ENCODE measurements at places on chromosomes 2 and 18. TPM values are rescaled to one million over a fixed set of nuclear protein-coding genes. Genes with fewer than 3 reads are reported as not detected.

Gene TSHZ1
- 9.6 TPM for total RNA-seq

Gene GKN2
- not detected for total RNA-seq

Gene DNPEP
- total RNA-seq: 95.2 TPM

Gene RAPGEF4
- total RNA-seq: 0.61 TPM

Gene HOXD4
- total RNA-seq: 10.5 TPM

Gene SERPINB11
- total RNA-seq: not detected

Gene LCT
- total RNA-seq: not detected

Gene HOXD1
- 2.9 TPM for total RNA-seq

Gene KLHL41
- 0.97 TPM for total RNA-seq

Gene KCNK3
- 3.0 TPM for total RNA-seq

Gene L3MBTL4
- total RNA-seq: 0.49 TPM

Gene GPATCH11
- total RNA-seq: 4.2 TPM

Gene ARHGAP15
- total RNA-seq: 0.49 TPM

Gene IL37
- not detected for total RNA-seq

Gene NCKAP1
- 133 TPM for total RNA-seq

Gene SKOR2
- total RNA-seq: not detected

Gene DOCK10
- total RNA-seq: 82.3 TPM

Gene FEV
- not detected for total RNA-seq

Gene TRIM43
- total RNA-seq: not detected

Gene CDH2
- total RNA-seq: 1.3 TPM

Gene UGT1A5
- not detected for total RNA-seq

Gene GNAL
- 1.3 TPM for total RNA-seq

Gene RAB6C
- total RNA-seq: not detected

Gene RASGRP3
- 26.9 TPM for total RNA-seq

Gene HOXD9
- 8.9 TPM for total RNA-seq

Gene SOX11
- total RNA-seq: 0.32 TPM

Gene TLX2
- not detected for total RNA-seq

Gene AQP12B
- not detected for total RNA-seq
